Activated naive CD4-positive, alpha-beta T cell treated with anti-CD3 and anti-CD28 coated beads, Interleukin-2, amount 50 U/mL, for 72 hours (primary cell): ENCODE measurements at places on chromosomes 12 and 14.

DNA sequence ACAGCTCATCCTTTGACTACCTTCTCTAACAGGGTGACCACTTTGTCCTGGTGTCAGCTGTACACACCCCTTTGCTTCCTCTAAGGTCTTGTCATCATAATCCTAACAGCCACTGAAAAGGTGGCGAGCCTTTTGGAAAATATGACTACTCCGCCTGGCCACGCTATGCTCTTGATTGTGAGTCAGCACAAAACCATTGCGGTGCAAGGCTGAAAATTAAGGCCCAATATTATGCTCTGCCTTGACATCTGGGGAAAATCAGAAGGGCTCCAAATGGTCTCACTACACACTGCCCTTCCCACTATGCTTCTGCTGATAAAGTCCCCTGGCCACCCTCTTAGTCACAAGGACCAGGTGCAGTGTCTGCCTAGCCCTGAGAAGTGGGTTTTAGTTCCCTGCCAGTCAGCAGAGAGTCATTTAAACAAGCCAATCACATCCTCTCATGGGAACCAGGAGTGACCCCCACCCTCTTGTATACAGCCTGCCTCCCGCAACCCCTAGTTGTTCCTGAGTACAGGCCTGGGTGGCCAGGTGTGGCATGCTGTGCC is 34.3 kb downstream of the FGD6 start:
- no peak for DNase-seq

GRCh38 chr12:116666305-116666673 is 71.6 kb downstream of the SPRING1 start:
- DNase-seq = no peak

GRCh38 chr14:68268719-68269118 is 449.1 kb downstream of the RAD51B start:
- DNase-seq = no peak

- no peak for DNase-seq
Measured at GRCh38 chr12:126083926-126084325, 1018.7 kb downstream of the AACS start.

GRCh38 chr14:67319142-67319541 is 40.5 kb downstream of the ATP6V1D start:
- DNase-seq = no peak

- no peak for DNase-seq
Measured at GRCh38 chr12:116427200-116427930, 131.8 kb upstream of the MAP1LC3B2 start.

DNA sequence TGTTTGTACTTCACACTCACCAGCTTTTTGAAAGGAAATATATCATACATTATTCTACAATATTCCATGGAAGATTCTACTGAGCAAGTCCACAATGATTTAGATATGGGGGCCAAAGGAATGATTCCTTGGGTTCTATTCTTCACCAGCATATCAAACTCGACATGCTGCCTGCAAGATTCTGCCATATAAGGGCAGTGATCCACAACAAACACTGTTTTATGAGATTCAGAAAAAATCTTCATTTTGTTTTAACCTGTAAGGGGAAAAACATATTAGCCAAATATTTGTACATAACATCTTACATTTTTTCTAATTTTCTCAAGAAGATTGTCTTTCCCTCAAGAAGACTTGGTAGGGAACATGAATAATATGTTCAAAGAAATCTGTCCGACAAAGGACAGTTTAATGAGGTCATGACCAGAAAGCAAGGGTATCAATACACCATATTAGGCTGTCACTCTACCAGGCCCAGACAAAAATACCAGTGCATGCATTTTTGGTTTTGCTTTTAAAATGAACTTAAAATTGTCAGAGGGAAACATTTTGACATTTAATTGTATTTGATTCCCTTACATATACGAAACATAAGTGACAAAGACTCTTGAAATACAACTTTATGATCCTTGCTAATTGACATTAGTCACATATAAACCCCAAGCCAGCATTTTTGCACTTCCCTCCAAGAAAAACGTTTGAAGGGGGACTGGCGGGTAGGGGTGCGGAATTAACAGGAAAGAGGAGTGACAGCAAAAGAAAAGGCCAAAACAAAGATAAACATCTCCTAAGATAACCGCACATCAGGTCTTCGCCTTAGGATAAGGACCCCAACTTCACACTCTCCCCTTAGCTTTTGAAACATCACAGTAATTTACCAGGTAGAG is 980 bp downstream of the INTS13 start:
- no peak for DNase-seq

GRCh38 chr12:3353621-3354020 is 137.4 kb upstream of the PRMT8 start:
- DNase-seq = no peak

DNA sequence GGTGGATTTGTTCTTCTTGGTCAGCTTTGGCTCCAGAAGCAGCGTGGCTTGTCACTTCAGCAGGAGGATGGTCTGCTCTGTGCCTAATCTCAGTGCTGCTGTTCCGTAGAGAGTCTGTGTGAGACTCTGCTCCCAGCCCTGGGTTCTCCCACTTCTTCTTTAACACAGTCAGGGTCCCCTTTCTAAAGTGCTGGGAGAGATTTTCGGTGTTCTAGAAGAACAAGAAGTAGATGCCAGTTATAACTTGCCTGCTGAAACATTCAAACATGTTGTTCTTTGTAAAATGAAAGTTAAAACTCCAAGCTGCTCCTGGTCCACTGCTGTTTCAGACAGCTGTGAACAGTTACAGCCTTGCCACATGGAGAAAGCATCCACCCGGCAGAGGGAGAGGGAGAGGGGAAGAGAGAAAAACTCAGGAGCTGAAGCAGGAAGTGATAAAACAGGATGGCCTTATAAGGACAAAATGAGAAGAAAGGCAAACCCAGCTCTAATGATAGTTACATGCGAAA is 55.2 kb upstream of the CERS5 start:
- DNase-seq = no peak

- DNase-seq = no peak
Measured at GRCh38 chr14:35394326-35395013, 10.1 kb downstream of the NFKBIA start.
